Calu3 (cell line): ENCODE measurements at places on chromosomes 1 and 21. TPM values are rescaled to one million over a fixed set of nuclear protein-coding genes. Genes with fewer than 3 reads are reported as not detected.

DNA sequence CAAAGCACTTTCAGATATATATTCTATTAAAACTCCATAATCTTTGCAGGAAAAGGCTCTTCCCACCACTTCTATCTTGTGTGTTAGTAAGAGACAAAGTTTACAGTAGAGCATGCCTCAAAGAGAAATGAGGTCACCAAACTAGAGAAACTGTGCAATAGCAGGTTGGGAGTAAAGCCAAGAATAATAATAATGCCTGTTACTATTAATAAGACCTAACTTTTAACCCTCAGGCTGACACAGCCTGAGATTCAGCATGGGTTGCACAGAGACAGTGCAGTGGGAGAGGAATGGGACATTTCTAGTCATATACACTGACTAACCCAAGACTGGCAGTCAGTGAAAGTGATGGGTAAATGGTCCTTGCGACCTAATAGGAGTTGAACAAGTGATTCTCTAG, 320.2 kb upstream of the NFIA start:
- no peak for DNase-seq

DNA sequence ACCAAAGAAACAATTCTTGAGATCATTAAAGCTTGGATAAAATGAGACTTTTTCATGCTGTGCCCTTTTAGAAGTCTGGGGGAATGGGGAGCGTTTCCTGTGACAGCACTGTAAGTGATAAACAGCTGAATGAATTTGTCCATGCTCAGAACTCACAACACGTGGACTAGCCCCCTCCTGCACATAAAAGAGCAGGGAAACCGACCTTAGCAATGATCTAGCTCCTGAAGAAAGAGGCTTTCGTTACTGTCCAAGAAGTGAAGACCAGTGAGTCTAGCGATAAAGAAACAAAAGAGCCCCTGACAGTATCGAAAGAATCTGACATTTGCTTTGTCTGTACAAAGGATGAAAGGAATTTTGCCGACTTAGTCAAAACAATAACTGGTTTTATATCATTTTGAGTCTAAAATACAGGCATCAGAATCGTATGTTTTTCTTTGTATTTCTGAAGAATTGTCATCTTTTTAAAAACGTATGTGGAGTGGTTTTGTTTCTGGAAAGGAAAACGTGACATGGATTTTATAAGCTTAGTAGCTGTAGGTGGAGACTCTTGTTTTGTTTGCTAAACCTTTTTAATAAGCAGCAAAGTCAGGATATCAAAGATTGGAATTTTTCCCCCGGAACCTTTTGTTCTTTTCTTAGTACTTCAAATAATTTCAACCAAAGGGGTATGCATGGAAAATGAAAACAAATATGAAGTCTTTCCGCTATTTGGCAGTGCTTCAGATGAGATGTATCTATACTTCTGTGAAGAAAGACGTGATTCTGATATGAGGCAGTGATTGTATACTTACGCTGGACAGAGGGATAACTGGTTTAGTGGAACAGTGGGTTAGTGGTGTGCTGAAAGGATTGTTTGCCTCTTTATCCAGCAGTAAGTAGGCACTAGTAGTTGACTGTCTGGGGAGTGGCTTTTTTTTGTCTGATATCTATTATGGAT, 61.0 kb downstream of the MAST2 start:
- DNase-seq, result no peak

DNA sequence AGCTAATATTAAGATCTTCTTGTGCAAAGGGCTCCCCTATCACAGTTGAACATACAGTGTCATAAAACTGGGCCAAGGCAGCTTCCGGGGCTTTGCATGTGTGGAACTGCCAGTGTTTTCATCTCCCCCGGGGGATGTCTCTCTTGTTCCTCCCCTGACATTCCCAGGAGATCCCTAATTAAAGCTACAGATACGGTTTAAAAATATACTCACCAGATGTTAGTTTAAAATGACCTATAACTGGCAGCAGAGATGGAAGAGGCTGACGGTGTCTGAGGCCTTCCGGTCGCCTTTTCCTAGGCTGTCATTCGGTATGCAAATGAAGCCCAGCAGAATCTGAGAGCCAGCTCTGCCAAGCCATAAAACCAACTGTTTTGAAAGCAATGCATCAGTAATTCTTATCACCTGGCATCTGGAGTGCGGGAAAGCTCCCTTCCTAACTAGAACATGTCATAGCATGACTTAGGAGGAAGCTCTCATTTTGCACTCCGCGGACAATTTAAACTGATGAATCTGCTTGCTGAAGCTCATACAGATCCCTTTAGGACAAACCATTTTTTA, 436.5 kb upstream of the VAMP3 start:
- DNase-seq, result no peak

DNA sequence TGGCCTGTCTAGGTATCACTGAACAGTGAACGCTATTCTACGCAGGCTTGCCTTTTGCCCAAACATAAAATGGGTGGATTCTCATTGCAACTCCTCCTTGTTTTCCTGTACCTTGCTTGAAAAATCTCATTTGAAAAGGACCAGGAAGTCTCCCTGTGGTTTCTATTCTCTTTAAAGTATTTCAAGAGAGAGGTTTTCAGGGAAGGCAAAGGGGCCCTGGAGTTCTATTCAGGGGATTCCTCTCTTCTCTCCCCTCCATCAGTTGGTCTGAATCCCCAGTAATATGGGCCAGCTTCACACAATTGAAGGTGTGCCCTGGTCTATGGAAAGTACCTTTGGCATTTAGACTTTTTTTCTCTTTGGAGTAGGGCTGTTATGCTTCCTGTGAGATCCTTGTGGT, 311.3 kb downstream of the RGS7 start:
- DNase-seq, result no peak

DNA sequence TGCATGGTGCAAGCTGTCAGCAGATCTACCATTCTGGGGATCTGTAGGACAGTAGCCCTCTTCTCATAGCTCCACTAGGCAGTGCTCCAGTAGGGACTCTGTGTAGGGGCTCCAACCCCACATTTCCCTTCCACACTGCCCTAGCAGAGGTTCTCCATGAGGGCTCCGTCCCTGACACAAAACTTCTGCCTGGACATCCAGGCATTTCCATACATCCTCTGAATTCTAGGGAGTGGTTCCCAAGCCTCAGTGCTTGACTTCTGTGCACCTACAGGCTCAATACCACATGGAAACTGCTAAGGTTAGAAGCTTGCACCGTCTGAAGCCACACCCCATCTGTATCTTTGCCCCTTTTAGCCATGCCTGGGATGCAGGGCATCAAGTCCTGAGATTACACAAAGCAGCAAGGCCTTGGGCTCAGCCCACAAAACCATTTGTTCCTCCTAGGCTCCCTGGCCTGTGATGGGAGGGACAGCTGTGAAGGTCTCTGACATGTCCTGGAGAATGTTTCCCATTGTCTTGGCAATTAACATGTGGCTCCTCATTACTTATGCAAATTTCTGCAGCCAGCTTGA, 117.0 kb upstream of the NFIA start:
- no peak for DNase-seq

C1orf141 gene
- total RNA-seq, result not detected in 2 replicates

SMIM1 gene
- total RNA-seq, result 2.7 and 4.2 TPM in 2 replicates

PIGR gene
- 250 and 367 TPM in 2 replicates for total RNA-seq

CASQ1 gene
- not detected in 2 replicates for total RNA-seq
